ENCODE measurements at places on chromosomes 6 and 20. TPM values are rescaled to one million over a fixed set of nuclear protein-coding genes. Genes with fewer than 3 reads are reported as not detected.
A peak's percentile ranks its signal among the peaks of the same experiment; 100 is the strongest.

- no peaks in the 10 kb centered on the region for H3K4me1 ChIP-seq
- no peak overlapping the region for H3K4me3 ChIP-seq
- no peaks in the 10 kb centered on the region for H3K36me3 ChIP-seq
- no peak overlapping the region for H3K27ac ChIP-seq
- H3K27me3 ChIP-seq: no peaks in the 10 kb centered on the region
These were observed 411.7 kb downstream of the C6orf118 start for GRCh38 chr6:164897523-164898235.

GRCh38 chr6:111338843-111339242, 144.2 kb downstream of the REV3L start:
- DNase-seq: no peak
- no peaks in the 10 kb centered on the region for H3K27me3 ChIP-seq
- no peaks in the 10 kb centered on the region for H3K4me1 ChIP-seq
- peaks cover 65% of the 10 kb centered on the region for H3K36me3 ChIP-seq

GRCh38 chr6:152091201-152091600, 283.7 kb downstream of the ESR1 start:
- no peak for DNase-seq
- H3K36me3 ChIP-seq: no peaks in the 10 kb centered on the region
- H3K4me3 ChIP-seq: no peak overlapping the region
- peaks cover 10% of the 10 kb centered on the region for H3K4me1 ChIP-seq

DNA sequence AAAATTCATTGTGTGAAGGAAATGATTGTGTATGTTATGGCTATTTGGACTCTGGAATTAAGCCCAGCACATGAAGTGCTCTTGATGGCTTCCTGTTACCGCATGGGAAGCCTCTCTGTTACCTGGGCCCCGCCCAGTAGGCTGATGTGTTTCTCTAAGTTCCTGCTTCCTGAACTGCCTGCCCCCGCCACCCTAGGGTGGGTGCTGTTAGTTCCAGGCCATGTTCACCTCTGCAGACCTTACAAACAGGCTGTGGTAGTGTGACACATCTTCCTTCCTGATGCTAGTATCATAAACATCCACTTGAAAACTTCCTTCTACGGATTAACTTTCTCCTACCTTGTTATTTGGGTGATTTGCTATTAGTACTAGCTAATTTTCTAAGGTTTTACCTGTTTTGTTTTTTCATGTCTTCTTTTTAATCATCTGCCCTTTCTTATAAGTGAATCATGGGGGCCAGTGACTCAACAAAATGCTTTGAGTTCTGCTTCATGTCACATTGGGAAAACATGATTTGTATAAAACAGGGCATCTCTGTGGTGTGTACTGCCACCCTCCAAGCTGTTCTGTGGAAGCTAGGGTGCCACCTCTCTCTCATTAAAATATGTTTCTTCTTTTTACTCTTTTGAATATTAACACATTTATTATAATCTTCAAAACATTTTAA, 40.6 kb downstream of the SH3BGRL2 start:
- peaks cover 8% of the 10 kb centered on the region for H3K4me1 ChIP-seq
- DNase-seq: peak; percentile 31
- H3K36me3 ChIP-seq: peaks cover 16% of the 10 kb centered on the region
- peak overlapping the region; percentile 55 for H3K27ac ChIP-seq

- DNase-seq: no peak
- H3K27me3 ChIP-seq: no peaks in the 10 kb centered on the region
- no peak overlapping the region for H3K4me3 ChIP-seq
- H3K4me1 ChIP-seq: peaks cover 25% of the 10 kb centered on the region
- peaks cover 57% of the 10 kb centered on the region for H3K36me3 ChIP-seq
These were observed 3.3 kb downstream of the NPEPL1 start for GRCh38 chr20:58695895-58696375.

DNA sequence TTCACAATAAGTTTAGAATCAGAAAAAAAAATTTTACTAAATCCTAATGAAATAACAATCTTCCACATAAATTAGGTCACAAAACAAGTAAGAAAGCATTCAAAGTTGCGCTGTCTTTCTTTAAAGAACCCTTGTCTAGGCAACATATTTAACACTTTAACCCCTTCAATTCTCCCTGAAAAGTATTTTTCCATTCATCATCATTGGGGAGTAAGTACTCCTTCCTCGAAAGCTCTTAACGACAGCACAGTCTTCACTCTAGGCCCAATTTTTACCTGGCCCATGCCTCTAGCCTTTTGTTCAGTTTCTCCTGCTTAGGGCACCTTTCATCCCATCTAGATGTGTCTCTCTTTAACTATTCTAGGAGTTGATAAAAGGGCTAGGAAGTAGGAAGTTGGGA, 2.6 kb downstream of the TSPYL1 start:
- H3K4me3 ChIP-seq: peak overlapping the region; percentile 97
- H3K27me3 ChIP-seq: no peaks in the 10 kb centered on the region
- no peak overlapping the region for H3K27ac ChIP-seq

Gene SUMO4
- 0.53 TPM for total RNA-seq

Gene ACOT13
- 55.4 TPM for total RNA-seq
